ENCODE measurements at places on chromosomes 12 and 14. TPM values are rescaled to one million over a fixed set of nuclear protein-coding genes. Genes with fewer than 3 reads are reported as not detected.

Gene NUAK1
- total RNA-seq = 8.1 TPM

- no peak for DNase-seq
These were observed 681.0 kb downstream of the NRXN3 start for GRCh38 chr14:78851189-78851588.

DNA sequence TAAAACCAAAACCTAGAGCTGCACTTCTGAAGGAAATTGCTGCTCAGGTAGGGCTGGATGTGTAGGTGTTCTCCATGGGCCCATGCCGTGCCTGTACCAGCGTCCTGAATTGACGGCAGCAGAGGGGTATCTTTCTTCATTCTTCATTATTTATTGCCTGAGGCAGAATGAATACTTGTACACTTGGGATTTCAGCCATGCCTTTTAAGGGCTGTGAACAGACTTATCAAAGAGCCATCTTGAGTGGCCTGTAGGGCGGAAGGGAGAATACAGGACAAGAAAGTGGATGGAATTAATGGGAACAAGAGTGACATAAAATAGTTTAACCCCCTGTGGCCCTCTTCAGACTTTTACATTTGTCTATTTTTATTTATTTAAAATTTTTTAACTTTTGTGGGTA is 61.4 kb downstream of the RASSF3 start:
- DNase-seq = no peak

Gene CCDC175
- total RNA-seq = 0.39 TPM

DNA sequence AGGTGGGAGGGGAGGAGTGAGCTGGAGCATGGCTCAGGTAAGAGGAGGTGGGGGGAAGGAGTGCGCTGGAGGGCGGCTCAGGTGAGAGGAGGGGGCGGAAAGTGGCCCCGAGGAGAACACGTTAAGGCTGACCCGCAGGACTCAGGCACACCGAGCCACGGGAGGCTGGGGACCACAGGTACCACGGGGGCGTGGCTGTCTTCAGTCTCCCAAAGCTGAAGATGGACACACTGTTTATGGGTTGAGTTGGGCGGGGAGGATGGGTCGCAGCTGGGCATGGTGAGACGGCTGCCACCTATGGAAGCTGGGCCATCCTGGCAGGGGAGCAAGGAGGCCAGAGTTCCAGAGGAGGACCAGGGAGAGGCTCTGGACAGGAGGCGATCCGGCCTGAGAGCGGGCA is 23.5 kb downstream of the UBR7 start:
- DNase-seq = no peak

Gene ADAMTS20
- 1.2 TPM for total RNA-seq

GRCh38 chr12:20119596-20120402 is 248.5 kb upstream of the PDE3A start:
- no peak for DNase-seq

- DNase-seq = no peak
These were observed 19.2 kb upstream of the CORO1C start for GRCh38 chr12:108750526-108750925.

DNA sequence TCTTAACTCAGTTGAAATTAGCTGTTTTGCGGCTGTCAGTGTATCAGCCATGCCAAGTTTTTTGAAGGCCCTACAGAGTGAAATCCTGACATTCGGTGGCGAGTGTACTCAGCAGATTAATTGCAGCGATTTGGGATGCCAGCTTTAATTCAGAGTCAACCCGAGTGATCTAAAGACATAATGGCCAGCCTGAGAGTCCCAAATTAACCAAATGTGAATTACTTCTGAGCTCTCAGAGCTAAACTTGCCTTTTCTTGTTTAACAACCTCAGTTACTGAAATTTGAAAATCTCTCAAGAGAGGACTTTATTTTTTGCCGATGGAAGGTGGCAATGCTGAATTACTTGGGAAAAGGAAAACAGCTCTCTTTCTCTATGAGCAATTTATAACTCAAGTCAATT is 148.5 kb downstream of the GLT1D1 start:
- DNase-seq = no peak

DNA sequence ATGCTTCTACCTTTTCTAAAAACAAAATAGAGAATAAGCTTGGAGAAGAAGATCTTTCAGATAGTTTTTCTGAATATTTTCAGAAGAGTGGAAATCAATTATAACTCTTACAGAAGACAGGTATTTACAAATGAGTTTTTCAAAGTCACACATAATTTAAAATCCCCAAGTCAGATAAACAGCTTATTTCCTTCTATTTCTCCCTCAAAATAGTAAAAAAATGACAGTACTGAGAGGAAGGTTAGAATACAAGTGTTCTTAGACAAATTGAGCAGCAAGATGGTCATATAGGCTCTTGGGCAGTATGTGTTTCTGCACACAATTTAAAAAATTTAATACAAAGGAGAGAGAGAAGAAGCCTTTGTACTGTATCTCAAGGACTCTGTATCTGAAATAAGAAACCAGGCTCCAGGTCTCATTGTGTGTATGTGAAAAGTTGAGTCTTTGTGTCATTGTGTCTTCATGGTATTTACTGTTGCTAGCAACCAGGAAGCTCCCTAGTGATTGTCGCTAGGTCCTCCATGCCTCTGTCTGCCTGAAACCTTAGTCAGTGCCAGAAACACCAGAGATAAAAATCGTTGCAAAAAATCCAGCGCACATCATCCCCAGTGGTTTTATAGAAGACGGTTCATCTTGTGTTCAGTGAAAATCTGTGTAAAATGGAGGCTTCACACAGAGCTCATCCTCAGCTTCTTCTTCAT is 12.9 kb upstream of the TUBA1A start:
- DNase-seq = no peak

Gene SLC24A4
- total RNA-seq = 0.57 TPM

Gene CARMIL3
- total RNA-seq = 2.8 TPM

GRCh38 chr12:53173085-53173715 is 7.3 kb upstream of the ZNF740 start:
- no peak for DNase-seq

- DNase-seq = no peak
These were observed 120.1 kb downstream of the LMNTD1 start for GRCh38 chr12:25433024-25433423.

GRCh38 chr12:12635651-12636050 is 24.0 kb downstream of the CREBL2 start:
- DNase-seq = no peak

Gene SYCP3
- not detected for total RNA-seq

DNA sequence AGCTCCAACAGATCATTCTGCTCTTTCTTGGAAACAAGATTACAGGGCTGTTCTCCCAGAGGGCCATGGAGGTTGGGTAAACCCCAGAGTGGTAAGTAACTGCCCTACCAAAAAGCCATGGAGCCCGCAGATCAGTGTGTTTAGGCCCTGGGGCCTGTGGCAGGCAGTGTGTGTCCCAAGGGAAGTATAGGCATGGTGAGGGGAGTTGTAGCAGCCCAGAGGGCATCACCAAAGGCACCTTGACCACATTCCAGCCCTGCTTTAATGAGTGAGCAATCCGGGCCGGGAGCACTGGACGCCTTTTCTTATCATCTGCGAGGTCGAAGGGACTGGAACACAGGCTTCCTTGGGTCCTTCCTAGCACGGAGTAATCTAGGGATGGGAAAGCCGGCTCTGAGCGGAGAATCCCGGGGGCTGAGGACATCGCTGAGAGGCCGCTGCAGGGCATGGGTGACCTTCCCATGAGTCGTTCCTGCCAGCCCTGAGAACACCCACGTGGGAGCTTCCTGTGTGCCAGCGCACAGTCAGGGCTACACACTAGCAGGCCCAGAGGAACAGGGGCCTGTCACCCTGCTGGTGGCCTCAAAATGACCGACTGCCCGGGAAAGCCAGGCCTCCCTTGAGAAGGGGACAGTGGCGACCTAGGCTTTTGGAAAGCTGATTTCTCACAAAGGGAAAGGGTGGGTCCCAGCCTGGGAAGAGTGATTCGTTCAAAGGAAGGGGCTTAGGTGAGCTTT is 91.3 kb downstream of the NINJ2 start:
- no peak for DNase-seq

Measured in type B pancreatic cell (in vitro differentiated cells).